ENCODE measurements at places on chromosomes 1 and 21.

GRCh38 chr1:112794654-112795239 is 79.6 kb upstream of the PPM1J start:
- no peak for DNase-seq

GRCh38 chr1:15961492-15961891 is 14.4 kb downstream of the ZBTB17 start:
- no peak for DNase-seq

GRCh38 chr1:31583995-31584868 is 7.9 kb downstream of the TINAGL1 start:
- DNase-seq: peak; percentile 39

DNA sequence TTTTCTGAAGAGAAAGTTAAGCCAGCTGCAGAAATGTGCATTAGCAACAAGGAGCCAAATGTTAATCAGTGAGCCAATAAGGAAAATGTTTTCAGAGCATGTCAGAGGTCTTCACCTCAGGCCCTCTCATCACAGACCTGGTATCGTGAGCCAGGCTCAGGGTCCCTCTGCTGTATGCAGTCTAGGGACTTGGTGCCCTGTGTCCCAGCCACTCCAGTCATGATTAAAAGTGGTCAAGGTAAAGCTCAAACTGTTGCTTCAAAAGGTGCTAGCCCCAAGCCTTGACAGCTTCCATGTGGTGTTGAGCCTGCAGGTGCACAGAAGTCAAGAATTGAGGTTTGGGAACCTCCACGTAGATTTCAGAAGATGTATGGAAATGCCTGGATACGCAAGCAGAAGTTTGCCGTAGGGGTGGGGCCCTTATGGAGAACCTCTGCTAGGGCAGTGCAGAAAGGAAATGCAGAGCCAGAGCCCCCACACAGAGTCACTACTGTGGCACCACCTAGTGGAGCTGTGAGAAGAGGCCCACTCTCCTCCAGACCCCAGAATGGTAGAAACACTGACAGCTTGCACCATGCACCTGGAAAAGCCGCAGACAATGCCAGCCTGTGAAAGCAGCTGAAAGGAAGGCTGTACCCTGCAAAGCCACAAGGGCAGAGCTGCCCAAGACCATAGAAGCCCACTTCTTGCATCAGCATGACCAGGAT is 1128.7 kb downstream of the AMY1C start:
- DNase-seq: no peak

DNA sequence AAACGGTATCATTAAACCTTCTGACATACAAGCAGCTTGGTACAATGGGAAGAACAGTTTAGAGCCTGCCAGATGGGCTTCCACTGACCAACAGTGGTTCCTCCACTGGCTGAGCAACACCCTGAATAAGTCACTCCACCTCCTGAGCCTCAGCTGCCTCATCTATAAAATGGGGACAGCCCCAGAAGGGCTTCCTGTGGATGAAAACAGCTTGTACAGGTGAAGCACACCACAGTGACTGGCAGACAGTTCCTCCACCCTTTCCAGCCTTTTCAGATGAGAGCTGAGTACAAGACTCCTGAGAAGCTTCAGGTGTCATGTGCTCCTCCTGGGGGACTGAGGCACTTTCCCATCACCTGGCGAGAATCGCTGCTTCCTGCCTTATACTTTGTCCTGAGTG is 2.1 kb downstream of the CAPZB start:
- no peak for DNase-seq

- DNase-seq: no peak
Measured at GRCh38 chr1:240836271-240836670, 224.3 kb upstream of the GREM2 start.

DNA sequence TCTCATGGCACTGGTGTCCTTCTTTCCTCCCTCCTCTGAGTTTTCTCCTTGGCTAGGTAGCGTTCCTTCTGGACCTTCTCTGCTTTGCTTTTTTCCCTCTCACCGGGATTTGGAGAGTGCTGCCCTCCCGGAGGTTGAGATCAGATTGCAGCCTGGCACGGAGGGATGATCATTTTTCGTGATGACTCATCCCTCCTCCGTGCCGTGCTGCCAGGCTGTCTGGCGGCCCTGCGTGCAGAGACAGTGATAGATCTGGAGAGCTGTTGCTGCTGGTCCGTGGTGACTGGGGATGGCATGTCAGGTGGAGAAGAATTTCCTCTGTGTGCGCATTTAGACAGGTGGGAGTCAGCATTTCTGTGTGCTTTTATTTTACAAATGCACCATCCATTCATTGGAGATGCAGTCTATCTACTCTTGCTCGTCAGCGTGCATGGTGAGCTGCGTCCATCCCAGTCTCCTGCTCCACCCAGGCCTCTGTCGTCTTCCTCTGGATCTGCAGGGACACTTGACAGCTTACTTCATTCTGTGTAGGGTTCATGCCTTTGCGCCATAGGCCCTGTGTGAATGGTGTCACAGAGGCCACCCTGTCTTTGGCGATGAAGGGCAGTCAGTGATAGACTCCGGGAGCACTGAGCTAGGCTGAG is 104.4 kb downstream of the PCBP3 start:
- no peak for DNase-seq
